GOT3 (cell line): ENCODE measurements at places on chromosomes 2 and 18.

GRCh38 chr2:9762164-9762563 lies 81.1 kb upstream of the TAF1B start:
- DNase-seq, result no peak

DNA sequence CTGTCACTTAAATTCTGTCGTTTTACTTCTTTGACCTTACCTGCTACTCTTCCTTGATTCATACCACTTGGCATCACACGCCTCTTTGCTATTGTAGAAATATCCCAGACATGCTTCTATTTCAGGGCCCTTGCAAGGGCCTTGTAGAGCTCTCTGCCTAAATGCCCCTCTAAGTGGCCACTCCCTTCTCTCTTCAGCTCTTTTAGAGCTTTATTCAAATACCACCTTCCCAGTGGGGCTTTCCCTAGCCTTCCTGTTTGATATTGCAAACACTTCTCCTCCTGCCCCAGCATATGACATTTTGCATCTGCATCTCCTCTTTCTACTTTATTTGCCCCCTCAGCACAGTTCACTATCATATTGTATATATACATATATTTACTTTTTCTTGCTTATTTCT lies 54.0 kb downstream of the PELI1 start:
- DNase-seq, result no peak

GRCh38 chr2:100197631-100198153 lies 55.3 kb upstream of the AFF3 start:
- no peak for DNase-seq

DNA sequence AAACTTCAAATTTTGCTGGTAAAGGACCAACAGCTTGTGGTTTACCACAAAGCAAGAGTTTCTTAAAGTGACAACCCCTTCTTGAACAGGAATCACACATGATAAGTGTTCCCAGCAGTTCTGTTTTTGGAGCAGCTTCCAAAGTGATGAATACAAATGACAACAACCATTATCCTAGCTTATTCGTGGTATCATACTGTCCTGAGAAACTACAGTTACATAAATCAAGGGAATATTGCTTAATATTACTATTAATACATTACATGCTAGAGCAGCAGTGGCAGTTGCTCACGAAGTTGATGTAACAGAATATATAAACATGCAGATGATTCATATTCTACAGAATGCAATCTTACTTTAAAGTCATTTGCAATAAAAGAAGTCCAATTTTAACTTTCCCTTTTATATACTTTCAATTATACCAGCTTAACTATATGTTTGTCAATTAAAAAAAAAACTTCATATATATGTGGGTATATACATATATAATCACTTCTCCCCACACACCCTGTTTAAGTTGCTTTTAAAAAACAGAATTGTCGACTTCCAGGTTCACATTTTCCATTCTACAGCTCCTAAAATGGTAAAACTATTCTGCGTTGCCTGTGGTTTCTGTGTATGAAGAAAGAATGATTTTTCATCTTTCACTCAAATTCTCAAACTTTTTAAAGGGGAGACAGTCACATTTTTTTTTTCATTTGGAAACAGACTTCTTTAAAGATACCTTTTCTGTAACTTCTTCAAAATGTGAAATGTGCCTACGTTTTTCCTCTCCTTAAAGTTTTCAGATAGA lies 713.6 kb downstream of the TDRD15 start:
- no peak for DNase-seq

DNA sequence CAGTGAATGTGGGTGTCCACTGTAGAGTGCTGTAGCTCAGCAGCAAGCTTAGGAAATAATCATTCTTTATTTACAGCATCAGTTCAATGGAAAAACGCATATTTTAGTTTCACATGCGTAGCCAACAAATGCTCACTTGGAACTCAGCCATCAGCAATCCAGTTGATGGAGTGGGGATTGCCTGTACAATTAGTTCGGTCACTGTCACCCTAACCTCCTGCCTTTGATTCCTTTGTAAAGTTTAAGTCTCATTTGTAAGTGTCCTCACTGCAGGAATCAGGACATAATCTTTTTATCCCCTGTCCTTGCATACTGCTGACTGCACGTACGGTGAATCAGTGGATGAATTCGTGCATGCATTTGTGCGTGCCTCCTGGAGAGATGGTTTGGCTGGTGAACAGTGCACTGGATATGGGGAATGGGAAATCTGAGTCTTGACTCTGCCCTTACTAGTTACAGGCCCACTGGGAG lies 55.9 kb downstream of the RAB31 start:
- no peak for DNase-seq

DNA sequence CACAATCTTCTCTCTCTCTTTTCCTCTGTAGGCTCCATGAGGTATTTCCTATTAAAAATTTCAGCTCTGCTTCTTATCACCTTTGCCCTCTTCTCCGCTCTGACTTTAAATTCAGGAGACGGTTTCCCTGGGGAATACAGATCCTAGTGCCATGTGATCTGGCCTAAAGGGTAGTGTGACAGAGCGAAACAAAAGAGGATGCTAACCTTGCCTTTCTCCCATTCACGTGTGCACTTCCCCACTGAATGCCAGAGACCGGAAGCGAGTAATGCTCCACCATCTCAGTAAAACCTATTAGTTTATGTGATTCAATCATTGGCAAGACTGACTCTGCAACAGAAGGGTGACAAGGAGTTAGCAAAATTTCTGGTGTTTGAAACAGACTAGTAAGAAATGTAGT lies 358.3 kb downstream of the ZNF521 start:
- no peak for DNase-seq

DNA sequence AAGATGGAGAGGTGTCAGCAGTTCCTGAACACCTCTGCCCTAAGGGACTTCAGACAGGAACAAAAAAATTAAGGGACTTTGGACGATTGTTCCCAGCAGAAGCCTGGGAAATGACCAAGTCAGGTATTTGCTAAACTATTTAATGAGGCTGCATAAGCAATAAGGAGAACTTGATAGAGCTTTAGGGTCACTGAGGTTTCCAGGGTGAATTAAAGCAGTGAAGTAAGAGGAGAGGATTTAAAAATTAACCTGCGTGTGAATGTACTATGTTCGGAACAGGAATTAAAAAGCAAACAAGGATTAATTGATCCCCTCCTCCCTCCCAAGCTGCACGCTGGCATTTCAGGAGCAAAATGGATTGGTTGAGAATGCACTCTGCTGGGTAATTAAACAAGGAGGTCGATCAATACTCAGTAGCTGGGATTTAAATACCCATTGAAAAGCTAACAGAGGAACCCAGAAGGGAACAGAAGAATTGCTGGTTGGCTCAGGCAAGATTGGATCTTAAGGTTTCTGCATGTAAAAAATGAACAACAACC lies 157.2 kb downstream of the RNF152 start:
- DNase-seq, result no peak

DNA sequence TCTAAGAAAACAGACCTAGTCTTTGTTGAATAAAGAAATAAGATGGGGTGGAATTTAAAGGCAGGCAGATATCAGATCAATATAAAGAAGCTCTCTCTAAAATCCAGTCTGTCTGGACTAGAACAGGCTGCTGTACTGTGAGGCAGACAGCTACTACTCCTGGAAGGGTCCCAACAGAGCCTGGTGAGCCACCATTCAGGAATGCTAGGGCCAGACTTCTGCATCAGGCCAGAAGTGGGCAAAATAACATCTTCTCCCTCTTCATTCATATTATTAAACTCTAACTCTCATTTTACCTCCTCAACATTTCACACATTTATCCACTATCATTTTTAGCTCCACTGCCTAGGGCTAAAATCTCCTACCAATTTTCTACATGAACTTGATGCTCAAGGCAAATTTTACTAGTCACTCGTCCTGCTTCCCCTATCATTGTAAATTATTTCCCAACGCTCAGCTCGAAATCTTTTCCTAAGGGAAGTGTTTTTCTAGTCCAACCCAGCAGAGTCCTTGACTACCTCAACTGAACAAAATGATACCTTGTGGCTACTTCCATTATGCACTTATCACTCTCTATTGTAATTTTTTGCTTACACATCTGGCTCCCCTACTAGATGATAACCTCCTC lies 45.2 kb upstream of the GLS start:
- peak; percentile 14 for DNase-seq

GRCh38 chr2:203763938-203764664 lies 57.7 kb downstream of the CD28 start:
- DNase-seq, result no peak

DNA sequence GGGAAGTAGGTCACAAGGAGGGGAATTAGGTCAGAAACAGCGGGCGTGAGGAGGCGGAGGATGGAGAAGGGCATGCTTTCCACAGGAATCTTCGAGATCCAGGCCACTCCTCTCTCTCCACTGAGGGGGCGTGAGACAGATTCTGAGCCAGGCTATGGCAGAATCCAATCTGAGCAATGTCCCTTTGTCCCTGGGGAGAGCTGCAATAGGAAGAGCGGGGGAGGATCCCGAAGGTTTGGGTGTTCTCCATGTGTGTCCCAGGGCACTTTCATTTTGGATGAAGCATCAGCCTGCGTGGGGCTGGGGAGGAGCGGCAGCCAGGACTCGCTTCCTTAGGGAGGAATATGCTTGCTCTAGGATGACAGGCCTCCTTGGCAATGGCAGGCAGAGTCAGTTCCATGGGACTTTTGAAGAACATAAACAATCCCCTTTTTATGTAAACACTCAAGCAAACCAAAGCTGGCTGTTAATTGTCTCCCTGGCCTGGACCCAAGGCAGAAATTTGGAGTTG lies 84.0 kb downstream of the LIPG start:
- DNase-seq, result no peak

GRCh38 chr2:200203381-200203827 lies 103.1 kb upstream of the SPATS2L start:
- DNase-seq, result no peak

DNA sequence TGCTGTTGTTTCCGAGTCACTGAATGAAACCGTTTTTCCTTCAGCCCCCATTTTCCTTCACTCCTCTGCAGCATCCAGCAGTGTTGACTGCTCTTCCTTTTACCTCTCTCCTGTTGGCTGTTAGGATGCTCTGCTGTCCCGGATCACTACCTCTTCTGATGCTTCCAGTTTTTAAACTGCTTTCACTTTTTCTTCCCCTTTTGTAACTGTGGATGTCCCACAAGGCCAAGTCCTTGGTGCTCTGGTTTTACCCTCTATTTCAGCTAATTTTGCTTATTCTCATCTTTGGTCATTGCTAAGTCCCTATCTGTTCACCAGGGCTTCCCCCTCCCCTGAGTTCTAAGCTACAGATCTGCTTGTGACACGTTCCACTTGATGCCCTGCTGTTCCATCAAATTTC lies 39.4 kb upstream of the MAP4K3 start:
- DNase-seq, result no peak

GRCh38 chr2:26989156-26989555 lies 18.7 kb downstream of the MAPRE3 start:
- DNase-seq, result no peak

- DNase-seq, result no peak
Observed at GRCh38 chr2:235463893-235464292, 29.9 kb upstream of the AGAP1 start.

DNA sequence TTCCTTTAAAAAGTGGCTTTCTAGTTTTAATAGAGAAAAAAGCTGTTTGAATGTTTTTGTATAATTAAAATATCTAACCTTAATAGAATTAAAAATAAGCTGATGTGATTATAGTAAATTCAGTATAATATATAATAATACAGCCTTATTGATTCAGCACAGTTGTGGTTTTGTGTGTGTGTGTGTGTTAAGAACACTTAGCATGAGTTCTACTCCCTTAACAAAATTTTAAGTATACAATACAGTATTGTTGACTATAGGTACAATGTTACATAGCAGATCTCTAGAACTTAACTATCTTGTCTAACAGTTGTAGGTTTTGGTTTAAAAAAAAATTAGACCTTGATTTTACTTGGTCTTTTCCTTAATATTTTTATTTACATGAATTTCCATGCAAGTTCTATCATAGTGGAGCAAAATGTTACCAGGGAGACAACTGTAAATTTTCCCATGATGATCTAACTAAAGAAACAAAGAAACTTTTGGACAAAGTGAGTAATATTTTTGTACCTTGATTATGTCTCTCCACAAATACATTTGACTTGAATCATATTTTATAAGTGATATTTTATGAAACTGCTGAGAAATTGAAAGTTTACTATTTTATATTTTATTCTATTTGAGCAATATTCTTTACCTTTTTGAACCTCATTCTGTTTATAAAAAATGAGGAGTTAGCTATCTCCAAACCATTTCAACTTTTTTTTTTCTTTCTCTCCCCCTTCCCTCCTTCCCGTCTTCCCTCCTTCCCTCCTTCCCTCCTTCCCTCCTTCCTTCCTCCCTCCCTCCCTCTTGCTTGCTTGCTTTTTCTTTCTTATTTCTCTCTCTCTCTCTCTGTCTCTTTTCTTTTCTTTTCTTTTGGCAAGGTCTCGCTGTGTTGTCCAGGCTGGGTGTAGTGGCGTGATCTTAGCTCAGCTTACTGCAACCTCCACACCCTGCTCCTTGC lies 46.3 kb downstream of the ZC3H6 start:
- no peak for DNase-seq

DNA sequence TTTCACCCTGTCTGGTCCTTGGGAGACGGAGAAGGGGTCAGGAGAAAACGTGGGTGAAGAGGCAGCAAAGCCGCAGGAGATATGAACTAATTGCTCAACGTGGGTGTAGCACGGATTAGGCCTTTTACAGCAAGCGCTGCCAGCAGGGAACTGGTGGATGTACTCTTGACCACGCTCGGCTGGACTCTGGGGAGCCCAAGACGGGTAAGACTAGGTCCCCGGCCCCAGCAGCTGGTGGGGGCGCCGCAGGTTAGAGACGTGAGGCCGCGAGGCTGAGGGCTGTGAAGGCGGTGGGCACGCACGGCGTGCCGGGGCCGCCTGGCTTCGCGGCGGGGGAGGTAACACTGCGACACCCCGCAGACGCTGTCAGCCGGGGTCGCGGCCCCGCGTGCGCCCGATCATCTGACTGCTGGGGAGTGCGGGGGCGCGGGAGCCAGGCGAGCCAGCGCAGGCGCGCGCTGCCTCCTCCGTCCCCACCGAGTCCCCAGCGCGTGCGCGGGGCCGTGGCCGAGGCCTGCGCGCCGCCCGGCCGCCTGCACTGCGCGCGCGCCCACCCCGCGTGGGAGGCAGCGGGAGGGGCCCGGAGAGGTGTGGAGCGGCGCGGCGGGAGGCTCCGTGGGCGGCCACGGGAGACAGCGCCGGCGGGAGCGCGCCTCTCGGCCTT lies at the start of gene CLIP4:
CLIP4 (plus strand) TSS at position 470 of the 664 bp plus-strand sequence. CDS start 5,974 bp downstream, outside the sequence.
- no peak for DNase-seq

- no peak for DNase-seq
Observed at GRCh38 chr18:63346480-63347183, 20.4 kb downstream of the KDSR start.

GRCh38 chr2:51662187-51662586 lies 630.3 kb upstream of the NRXN1 start:
- no peak for DNase-seq

DNA sequence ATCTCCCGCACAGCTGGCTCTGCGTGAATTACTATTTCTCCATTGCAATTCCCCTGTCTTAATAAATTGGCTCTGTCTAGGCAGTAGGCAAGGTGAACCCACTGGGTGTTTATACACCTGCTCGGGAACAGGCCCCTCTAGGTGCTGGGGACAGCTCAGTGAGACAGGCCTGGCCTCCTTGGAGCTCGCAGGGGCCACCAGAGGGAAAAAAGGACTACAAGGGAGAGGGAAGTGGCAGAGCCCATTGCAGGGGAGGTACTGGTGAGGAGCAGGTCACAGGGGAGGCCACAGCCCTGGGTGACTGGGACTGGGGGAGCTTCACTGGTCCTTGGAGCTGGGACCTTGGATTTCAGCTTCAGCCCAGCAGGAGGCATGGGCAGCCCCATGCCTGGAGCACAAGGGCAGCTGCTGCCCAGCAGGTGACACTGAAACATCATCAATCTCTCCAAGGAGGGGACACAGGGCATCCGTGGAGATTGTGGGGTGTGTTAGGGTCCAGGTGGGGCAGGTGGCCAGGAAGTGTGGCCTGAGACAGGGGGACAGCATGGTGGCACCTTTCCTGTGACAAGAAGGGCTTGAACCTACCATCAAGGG lies 31.2 kb downstream of the NGEF start:
- DNase-seq, result no peak

- DNase-seq, result no peak
Observed at GRCh38 chr2:170258382-170258781, 80.4 kb downstream of the MYO3B start.
